ENCODE measurements at places on chromosomes 13 and 19.

- no peak for DNase-seq
Observed at GRCh38 chr19:14112051-14112808, 5.3 kb downstream of the PRKACA start.

DNA sequence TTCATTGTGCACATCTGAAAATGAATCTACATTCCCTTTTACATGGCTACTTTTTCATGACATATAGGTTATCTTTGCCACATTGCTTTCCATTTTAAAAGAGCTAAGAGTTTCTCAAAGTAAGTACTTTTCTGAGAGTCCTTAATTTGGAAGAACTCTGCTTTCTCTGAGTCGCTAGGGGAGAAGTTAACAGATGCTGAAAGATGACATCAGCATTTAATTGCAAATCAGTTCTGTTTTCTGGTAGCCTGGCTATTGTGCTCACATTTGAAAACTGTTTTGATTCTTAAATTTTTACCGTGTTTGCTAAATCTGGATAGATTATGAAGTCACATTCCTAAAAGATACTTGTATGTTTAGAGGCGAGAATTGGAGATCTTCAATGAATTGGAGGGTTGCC, 107.7 kb upstream of the C1QTNF9B start:
- DNase-seq: no peak

DNA sequence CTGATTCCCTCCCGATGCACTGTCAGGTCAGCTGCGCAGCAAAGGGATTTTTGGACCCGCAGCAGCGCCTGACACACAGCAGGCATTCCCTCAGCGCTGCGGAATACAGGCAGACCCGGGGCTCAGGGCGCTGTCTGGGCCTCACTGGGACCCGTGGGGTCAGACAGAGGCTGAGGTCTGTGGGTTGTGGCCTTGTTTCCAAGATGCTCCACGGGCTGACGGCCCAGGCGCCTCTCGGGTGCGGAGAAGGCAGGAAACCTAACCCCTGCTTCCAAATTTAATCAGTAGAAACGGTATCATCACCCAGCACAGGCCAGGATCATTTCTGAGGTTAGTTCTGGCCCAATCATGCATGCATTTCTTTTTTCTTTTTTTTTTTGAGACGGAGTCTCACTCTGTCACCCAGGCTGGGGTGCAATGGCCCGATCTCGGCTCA, 686 bp upstream of the RNF126 start:
- no peak for DNase-seq

DNA sequence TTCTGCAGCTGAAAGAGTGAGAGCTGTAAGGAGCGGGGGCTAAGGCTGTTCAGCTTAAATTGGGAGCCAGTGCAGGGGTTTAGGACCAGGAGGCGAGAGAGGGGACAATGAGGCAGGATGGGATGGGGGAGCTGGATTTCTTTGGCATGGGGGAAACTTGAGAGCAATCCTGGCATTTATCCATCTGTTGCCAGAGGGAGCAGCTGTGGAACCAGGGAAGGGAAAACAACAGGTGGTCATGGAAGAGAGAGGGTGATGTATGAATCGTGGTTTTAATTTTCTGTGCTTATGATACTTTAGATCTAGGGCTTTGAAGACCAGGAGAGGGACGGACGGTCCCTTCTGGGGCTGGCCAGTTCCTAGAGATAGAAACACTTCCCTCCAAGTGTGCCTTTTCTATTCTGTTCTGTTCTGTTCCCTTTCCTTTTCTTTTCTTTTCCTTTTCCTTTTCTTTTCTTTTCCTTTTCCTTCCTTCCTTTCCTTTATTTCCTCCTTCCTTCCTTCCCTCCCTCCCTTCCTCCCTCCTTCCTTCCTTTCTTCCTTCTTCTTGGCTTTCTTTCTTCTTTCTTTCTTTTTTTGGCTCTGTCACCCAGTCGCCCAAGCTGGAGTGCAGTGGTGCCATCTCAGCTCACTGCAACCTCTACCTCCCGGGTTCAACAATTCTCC, 16.0 kb upstream of the CCL25 start:
- DNase-seq: no peak

GRCh38 chr13:38688674-38689073, 1.8 kb downstream of the FREM2 start:
- no peak for DNase-seq

GRCh38 chr19:6802336-6803035, 30.0 kb downstream of the VAV1 start:
- no peak for DNase-seq

- DNase-seq: no peak
Observed at GRCh38 chr13:22128441-22129408, 457.9 kb downstream of the FGF9 start.

DNA sequence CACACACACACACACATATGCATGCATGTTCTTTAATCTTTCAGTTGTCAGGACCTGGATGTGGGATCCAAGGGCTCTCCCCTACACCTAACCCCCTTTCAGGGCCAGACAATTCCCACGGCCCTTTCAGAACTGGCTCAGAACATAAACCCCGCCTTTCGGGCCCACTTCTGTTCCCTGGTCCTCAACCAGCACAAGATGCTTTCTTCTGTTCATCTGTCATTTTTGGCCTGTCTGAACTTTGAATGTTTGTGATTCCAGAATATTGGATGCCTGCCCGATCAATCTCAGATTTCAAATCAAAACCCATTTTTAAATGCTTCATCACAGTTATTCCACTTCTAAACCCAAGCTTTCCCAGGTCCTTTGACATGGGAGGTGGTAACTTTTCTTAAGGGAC, 167.3 kb downstream of the USP12 start:
- DNase-seq: no peak

- DNase-seq: no peak
Observed at GRCh38 chr13:36086117-36086516, 45.1 kb downstream of the DCLK1 start.

DNA sequence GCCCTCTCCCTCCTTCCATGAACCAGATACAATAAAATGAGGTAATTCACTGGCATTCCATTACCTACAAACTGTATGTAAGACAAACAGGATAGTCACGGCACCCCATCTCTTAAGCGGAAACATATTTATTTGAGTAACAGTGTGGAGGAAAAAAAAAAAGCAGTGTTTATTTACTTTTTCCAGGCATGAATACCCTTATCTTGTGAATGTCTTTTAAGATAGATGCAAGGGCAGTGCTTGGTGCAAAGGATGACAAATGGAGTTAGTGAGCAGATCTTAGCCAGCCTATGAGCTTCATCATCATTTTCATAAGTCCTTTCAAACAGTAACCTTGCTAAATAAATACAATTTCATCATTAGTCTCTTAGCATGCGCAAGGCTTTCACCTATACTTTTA, 1661.8 kb upstream of the SPRY2 start:
- DNase-seq: no peak

GRCh38 chr13:67137044-67137735, 92.9 kb downstream of the PCDH9 start:
- no peak for DNase-seq

DNA sequence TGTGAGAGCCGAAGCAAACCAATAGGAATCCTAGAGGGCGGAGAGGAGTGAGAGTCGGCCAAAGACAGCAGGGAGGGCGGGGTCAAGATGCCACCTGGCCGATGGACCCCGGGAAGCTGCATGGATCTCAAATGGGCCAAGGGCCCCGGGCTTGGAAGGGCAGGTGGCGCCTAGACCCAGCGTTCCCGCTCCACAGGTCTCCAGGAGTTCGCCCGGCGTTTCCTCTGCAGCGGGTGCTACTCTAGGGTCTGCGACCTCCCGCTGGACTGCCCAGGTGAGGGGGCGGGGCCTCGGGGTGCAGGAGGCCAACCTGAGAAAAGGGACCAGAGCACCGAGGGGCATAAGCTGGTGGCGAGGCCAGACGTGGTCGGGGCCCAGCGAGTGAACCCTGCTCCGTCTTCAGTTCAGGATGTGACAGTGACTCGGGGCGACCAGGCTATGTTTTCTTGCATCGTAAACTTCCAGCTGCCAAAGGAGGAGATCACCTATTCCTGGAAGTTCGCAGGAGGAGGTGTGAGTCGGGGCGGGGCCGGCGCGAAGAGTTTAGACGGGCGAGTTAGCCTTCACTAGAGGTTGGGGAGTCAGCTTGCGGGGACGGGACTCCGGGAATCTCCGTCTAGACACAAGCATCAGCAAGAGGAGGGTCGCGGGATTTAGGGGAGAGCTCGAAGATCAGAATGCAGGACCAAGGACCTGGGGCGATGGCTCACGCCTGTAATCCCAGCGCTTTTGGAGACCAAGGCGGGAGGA, 9.9 kb downstream of the SPACA6 start:
- DNase-seq: no peak

GRCh38 chr19:5536337-5536894, 31.3 kb downstream of the TINCR start:
- DNase-seq: no peak

DNA sequence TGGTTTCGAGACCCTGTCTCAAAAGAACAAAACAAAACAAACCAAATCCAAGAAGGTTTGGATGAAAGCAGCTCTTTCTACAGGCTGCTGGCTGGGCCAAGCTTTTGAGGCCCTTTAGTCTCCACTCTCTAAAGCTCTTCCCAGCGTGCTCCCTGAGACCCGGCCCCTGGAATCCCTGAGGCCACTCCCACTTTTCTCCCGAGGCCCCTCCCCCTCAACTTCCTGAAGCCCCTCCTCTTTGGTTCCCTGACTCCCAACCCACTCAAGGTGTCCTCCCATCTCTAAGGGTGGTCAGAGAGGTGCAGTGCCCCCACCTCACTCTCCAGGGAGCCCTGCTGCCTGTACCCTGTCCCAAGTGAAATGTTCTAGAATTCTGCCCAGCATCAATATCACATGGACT, 10.6 kb downstream of the ERICH6B start:
- no peak for DNase-seq

GRCh38 chr13:113109151-113110047, 3.8 kb downstream of the F7 start:
- DNase-seq: no peak

DNA sequence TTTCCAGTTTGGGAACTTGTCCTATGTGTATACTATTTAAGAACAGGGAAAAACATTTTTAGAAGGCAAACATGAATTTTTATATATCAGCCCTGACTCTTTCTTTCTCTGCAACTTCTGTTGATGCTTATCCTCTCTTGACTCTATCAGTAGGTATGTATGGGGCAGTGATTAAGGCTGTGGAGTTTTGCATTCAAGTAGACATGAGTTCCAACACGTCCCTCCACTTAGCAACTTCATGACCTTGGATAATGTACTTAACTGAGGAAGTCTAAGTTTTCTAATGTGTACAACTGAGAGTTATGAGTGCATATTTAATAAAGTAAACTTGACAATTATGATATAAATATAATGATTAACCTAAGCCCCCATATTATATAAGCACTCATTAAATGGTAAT, 414.6 kb downstream of the TDRD3 start:
- DNase-seq: no peak

DNA sequence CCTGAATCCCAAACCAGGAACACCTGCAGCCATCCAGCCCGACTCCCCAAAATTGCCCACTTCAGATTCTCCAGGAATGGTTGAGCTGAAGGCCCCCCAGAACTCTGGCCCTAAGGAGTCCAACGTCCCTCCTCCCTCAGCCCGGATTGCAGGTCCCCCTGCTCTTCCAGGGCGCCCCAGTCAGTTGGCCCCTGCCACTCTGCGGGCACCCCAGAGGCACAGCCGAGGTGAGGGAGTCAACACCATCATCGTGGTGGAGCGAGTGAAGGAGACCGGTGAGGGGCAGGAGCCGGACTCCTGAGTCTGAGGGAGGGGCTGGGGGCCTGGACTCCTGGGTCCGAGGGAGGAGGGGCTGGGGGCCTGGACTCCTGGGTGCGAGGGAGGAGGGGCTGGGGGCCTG, 2.2 kb downstream of the GFY start:
- DNase-seq: no peak

DNA sequence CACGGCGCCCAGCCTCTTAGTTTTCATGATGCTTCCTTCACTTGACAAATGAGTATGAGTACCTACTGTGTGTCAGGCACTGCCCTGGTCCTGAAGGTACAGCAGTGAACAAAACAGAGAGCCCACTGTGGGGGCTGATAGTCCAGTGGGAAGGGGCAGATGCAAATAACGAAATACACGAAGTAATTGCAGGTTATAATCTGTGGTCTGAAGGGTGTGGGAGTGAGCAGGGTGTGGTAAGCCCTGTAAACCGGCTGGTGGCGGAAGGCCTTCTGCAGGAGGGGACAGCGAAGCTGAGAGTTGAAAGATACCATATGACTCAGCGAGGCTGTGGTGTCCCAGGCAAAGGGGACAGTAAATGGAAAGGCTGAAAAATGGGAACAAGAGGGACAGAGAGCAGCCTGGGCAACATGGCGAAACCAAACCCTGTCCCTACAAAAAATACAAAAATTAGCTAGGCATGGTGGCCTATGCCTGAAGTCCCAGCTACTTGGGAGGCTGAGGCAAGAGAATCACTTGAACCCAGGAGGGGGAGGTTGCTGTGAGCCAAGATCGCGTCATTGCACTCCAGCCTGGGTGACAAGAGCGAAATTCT, 60.5 kb downstream of the MAP4K1 start:
- no peak for DNase-seq

DNA sequence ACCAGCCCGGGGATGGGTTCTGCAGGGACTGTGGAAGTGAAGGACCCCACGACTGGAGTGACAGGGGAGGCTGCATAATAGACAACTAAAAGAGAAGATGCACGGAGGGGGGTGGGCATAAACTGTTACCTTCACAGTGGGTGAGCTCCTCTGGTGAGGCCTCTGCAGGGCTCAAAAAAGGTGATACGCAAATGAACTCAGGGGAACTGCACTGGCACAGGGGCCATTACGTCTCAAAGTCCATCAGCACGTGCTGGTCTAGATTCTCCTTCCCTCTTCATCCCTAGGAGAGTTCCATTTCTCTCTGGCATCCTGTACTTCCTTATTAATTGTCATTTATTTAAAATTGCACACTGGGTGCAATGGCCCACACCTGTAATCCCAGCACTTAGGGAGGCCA, 8.1 kb upstream of the FFAR2 start:
- DNase-seq: no peak

GRCh38 chr19:10419646-10420443, 493 bp upstream of the PDE4A start:
- DNase-seq: no peak

DNA sequence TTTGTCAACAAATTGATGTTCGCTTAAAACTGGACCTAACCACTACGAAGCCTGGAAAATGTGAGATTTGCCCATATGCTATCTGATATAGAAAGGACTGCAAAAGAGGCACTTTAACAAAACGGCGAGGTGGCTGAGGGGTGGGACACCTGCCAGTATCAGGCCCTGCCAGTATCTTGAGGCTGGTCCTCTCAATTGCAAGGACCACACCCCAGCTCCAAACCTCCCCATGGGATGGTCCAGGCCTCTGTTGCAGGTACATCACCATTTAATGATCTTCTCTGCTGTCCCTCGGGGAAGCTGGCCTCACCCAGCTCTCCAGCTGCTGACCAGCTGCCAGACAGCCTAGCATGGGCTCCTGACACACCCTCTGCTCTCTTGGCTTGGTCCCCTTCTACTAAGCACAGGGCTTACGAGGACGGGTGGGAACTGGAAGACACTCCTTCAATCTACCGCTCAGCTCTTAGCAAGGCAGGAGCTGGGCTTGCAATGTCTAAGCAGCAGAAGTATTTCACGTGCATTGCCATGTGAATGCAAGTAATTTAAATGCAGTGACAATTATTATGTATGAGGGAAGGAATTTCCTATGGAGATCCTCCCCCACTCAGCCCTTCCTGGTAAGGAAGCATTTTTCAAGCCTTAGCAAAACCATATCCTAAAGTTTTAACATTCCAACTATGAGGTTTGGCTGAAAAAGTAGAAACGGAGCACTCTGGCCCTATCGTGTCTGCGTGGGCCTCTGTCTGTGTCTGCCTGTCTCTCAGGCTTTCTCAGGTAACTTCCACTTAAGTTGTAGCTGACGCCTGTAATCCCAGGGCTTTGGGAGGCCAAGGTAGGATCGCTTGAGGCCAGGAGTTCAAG, 63.9 kb downstream of the LATS2 start:
- no peak for DNase-seq

All from GOT3 (cell line).